Putamen (tissue), 1 donor: ENCODE measurements at places on chromosomes 16 and 17.

DNA sequence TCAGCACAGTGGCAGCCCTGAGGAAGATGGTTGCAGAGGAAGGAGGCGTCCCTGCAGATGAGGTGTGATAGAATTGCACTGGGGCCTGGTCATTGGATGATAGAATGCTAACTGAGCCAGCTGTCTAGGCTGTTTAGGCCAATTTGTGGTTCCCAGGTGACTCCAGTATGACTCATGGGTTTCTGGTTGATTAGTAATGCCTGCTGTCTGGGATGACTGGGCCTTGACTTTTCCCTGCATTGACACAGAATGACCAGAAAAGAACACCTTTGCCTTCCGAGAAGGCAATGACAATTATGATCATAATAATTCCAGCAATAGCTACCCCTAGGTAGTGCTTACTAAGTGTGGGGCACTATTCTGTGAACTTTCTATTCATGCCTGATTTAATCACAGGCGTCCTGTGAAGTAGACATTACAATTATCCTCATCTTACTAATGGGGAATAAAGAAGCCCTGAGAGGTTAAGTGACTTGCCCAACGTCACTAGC is 31.5 kb downstream of the USP43 start:
- no peak for DNase-seq

- DNase-seq: no peak
These were observed 3.4 kb downstream of the NOD2 start for GRCh38 chr16:50696575-50697420.

- DNase-seq: no peak
These were observed 11.8 kb downstream of the CDC27 start for GRCh38 chr17:47177261-47177660.

DNA sequence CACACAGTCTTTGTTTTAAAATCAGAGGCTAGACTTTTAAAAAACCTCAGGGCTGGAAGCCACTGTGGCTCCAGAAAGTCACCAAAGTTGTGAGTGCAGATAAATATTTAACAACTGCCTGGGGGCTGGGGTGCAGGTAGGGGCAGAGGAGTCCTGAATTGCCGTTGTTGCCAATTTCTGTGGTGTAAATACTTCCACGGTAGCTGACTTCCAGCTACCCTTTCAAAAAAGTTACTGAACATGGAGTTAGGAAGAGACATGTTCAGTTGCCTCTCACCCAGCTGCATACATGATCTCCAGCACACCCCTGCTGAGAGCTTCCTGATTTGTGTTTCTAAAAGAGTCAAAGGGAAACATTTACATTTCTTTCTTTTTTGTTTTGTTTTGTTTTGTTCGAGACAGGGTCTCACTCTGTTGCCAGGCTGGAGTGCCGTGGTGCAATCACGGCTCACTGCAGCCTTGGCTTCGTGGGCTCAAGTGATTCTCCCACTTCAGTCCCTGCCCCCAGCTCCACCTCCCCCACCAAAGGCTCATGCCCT is 58.7 kb downstream of the PLXDC1 start:
- no peak for DNase-seq

- DNase-seq: no peak
These were observed 140.4 kb downstream of the PMP22 start for GRCh38 chr17:15124746-15125145.

DNA sequence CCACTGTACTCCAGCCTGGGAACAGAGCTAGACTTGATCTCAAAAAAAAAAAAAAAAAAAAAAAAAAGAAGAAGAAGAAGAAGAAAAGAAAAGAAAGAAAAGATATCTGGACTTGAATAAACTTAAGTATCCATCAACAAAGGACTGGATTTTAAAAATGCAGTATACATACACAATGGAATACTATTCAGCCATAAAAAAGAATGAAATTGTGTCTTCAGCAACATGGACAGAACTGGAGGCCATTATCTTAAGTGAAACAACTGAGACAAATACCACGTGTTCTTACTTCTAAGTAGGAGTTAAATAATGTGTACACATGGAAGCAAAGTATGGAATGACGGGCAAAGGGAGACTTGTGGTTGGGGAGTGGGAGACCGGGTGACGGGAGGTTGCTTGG is 40.1 kb upstream of the MNT start:
- DNase-seq: no peak

DNA sequence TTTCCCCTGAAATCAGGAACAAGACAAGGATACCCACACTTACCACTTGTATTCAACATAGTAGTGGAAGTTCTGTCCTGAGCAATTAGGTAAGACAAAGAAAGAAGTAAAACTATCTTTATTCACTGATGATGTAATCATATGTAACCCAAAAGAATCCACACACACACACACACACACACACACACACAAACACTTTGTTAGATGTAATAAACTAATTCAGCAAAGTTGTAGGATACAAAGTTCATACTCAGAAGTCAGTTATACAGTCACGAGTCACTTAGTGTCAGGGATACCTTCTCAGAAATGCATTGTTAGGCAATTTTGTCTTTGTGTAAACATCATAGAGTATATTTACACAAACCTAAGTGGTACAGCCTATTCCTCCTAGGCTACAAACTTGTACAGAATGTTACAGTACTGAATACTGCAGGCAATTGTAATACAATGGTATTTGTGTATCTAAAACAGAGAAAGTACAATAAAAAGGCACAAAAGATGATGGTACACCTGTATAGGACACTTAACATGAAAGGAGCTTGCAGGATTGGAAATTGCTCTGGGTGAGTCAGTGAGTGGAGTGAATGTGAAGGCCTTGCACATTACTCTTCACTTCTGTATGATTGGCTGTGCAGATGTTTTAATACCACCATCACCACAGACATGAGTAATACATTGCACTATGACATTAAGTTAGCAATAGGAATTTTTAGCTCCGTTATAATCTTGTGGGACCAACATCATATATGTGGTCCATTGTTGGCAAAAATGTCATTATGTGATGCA is 370.1 kb downstream of the ZFHX3 start:
- DNase-seq: no peak

DNA sequence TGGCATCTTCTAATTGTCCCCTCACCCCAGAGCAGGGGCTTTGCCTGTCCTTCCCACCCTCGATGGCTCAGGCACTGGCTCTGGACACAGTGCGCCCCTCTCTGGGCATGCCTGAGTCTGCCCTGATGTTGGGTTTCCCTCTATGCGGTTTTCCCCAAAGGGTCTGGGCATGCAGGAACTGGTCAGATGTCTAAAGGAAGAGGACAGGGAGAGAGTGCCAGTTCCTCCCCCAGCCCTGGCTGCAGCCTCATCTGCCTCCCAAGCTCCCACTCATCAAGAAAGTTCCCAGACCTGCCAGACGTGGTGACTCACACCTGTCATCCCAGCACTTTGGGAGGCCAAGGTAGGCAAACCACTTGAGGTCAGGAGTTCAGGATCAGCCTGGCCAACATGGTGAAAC is 41.3 kb upstream of the PABPN1L start:
- DNase-seq: no peak

- peak; percentile 35 for DNase-seq
These were observed 1.6 kb downstream of the SEZ6 start for GRCh38 chr17:29004081-29004692.

GRCh38 chr17:67994817-67995569 is 1.3 kb downstream of the C17orf58 start:
- DNase-seq: no peak

DNA sequence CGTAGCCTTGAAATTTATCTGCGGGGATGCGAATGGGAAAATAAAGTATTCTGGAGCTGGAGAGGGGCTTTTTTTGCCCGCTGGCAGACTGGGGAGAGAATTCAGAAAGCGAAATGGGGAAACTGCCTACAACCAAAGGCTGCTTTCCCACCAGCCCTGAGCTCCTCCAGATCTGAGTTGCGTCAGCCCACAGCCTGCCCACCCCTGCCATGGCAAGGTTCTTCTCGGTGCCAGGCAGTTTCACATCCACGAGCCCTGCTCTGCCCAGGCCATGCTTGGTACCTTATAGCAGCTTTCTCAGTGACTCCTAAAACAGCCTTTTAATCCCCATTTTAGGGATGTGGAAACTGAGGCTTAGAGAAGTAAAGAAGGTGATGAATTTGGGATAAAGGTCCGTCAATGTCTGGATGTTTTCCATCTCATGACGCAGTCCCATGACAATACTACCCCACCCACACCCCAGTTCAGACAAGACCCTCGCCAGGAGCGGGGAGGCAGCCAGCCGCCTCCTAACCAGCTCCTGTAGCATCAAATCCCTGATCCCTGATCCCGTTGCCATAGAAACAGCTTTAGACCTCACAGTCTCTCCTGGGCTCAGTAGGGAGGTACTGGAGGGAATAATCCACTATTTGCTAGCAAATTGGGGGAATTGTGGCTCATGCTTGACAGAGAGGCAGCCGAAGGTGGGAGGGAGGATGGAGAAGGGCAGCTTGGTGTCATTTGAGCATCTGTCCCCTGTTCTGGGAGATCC is 113.5 kb downstream of the MGAT5B start:
- DNase-seq: no peak

DNA sequence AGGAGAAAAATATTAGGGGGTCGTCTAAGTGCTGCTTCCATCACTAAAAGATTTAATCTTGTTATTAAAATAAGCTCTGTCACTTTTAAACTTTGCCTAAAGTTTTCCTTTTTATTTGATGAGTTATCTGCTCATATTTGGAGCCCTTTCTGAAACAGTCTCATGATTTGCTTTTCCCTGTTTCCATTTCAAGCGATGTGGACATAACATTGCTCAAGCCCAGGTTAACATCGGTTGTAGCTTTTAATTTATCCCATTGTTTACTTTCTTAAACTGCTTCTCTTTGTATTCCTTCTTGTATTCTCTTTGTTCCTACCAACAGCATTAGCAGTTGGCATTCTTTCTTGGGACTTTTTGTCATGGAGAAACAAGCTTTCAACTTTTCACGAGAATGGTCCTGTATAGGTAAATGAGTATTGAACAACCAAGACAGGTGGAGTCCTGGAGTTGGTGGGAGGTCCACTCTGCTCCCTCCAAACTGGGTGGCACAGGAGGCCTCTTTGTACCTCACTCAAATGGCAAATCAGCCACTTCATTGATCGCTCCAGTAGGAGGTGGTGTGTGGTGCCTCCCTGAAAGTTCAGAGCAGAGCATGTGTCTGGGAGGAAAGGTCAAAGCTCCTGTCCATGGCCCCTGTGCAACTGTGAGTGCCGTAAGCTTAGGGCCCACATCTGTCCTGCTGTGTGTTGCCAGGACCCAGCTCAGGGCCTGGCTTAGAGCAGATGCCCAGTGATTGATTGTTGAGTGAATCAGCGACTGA is 107.0 kb downstream of the CYLD start:
- DNase-seq: no peak

- no peak for DNase-seq
These were observed 1.5 kb downstream of the ATPAF2 start for GRCh38 chr17:18037486-18037885.

GRCh38 chr17:57679906-57680695 is 65.0 kb downstream of the CCDC182 start:
- DNase-seq: no peak

GRCh38 chr16:14024283-14024682 is 46.8 kb upstream of the MRTFB start:
- DNase-seq: no peak

DNA sequence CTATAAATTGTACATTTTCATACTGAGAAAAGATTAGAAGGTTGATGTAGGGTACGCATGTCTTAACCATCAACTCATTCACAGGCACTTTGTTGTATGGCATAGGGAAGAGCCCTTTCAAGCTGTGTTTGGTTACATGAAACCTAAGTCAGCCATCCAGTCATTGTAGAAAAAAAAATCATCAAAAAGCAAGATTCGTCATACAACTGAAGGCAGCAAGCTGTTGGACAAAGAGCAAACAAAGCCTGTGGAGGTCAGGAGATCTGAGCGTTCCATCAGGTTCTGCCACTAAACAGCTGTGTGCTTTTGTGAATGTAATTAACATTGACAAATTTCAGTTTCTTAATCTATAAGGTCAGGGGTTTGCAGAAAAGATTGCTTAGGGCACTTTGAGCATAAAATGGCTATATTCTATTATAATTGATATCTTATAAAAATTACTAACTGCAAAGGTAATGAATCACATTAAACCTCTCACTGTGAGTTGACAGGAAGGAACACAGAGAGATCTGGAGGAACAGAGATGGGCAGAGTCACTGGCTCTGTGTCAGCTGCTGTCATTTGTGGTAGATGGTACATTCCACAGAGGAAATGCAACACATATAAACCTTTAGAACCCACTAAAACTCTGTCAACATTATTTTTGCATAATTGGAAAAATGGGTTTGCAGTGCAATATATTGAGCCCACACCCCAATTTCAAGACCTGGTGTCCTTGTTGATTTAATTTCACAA is 66.3 kb upstream of the MYOCD start:
- DNase-seq: no peak

DNA sequence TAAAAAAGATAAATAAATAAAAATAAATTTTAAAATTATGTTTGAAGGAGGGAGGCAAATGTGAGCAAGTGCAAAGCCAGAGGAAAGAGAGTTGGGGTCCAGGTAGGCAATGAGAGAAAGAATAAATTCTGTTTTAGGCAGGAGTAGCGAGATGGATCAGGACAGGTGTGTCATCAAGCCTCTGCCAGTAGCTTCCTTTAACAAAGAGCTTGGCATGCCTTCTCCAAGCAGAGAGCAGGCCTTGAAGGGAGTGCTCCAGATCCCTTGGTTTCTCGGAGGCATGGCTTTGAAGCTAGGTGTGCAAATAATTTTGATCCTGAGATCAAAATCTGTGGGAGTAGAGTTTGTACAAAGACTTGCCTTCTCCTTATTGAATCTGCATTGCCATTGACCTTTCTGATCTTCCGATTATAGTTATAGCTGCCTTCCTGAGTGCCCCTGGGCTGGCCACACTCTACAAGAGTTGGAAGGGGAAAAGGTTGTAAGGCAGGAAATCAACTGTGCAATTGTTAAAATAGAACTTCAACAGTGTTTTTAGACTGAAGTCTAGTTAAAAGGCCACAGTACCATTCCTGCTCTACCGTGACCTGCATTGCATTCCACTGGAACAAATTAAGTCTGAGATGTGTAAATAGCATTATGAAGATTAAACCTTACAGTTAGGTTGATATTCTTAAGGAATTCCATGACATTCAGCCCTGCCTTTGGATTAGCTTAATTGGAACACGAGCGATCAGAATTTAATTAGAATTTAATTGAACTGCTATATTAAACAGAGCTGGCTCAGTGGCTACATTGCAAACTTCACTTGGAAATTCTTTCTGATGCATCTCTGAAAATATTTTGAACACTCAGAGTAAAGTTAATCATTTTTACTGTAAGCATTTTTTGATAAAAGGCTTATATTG is 33.7 kb downstream of the IQCK start:
- DNase-seq: no peak

- DNase-seq: no peak
These were observed 164.8 kb downstream of the SNX29 start for GRCh38 chr16:12141073-12141951.

GRCh38 chr17:1107777-1108477 is 71.9 kb downstream of the ABR start:
- no peak for DNase-seq
